ENCODE measurements at places on chromosomes 2 and 18. TPM values are rescaled to one million over a fixed set of nuclear protein-coding genes. Genes with fewer than 3 reads are reported as not detected.

GRCh38 chr2:170815746-170816503 lies 762 bp upstream of the GAD1 start:
- peak overlapping the region; percentile 39 for H3K4me3 ChIP-seq
- peaks cover 61% of the 10 kb centered on the region for H3K4me1 ChIP-seq
- no peaks in the 10 kb centered on the region for H3K36me3 ChIP-seq
- peaks cover 81% of the 10 kb centered on the region for H3K27me3 ChIP-seq

GRCh38 chr2:24209389-24210105 lies 34.7 kb downstream of the FAM228A start:
- no peak overlapping the region for H3K27ac ChIP-seq
- H3K27me3 ChIP-seq: no peaks in the 10 kb centered on the region
- H3K36me3 ChIP-seq: peaks cover 64% of the 10 kb centered on the region
- no peaks in the 10 kb centered on the region for H3K4me1 ChIP-seq
- no peak for DNase-seq
- H3K4me3 ChIP-seq: no peak overlapping the region

DNA sequence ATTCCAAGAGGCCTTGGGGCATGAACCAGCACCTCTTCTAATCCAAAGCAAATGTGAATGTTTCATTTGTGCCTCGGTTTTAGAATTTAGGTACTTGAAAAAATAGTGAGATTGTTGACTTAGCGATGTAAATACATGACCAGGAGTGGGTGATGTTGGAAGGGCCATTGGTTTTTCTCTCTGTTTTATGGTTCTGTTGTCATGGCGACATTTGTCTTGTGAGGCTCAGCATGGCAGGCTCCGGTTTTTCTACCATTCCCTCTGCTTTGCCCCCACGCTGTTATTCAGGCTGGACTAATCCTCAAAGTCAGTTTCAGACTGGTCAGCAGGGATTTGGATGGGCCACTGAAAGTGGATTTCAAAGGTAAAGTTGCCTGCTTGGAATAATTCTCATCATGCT lies 255.4 kb downstream of the ALPK2 start:
- H3K4me3 ChIP-seq: no peak overlapping the region
- peaks cover 44% of the 10 kb centered on the region for H3K36me3 ChIP-seq
- DNase-seq: no peak
- peaks cover 11% of the 10 kb centered on the region for H3K4me1 ChIP-seq
- H3K27ac ChIP-seq: no peak overlapping the region
- H3K27me3 ChIP-seq: no peaks in the 10 kb centered on the region

Gene OTOS
- not detected for polyA plus RNA-seq

Gene INHA
- polyA plus RNA-seq: 5.1 TPM

- peak overlapping the region; percentile 89 for H3K4me3 ChIP-seq
- H3K4me1 ChIP-seq: peaks cover 11% of the 10 kb centered on the region
- peak overlapping the region; percentile 97 for H3K27ac ChIP-seq
- peaks cover 8% of the 10 kb centered on the region for H3K36me3 ChIP-seq
Observed at GRCh38 chr2:218569038-218569431, 396 bp downstream of the CNOT9 start.

- no peak for DNase-seq
- H3K27ac ChIP-seq: no peak overlapping the region
- peaks cover 2% of the 10 kb centered on the region for H3K27me3 ChIP-seq
- H3K4me3 ChIP-seq: no peak overlapping the region
- H3K4me1 ChIP-seq: peaks cover 43% of the 10 kb centered on the region
Observed at GRCh38 chr2:109410039-109410815, 203.5 kb downstream of the SEPTIN10 start.

Gene UGT1A10
- polyA plus RNA-seq: not detected

DNA sequence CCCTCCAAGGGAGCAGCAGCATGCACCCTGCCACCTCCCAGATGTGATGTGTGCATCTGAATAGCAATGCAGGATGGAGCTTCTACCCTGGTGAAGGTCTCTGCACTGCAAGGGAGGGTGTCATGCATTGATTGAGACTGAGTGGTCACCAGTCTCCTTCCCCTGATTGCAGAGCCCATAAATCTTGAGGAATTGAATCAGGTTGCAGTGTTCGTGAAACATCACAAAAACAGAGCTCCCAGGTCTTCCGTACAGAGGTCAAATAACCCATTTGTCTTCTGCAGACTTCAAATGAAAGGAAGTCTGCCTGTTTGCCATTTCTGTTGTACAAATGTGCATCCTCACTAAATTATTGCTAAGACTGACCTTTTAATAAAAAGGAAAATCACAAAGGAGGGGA lies 136.8 kb downstream of the WDSUB1 start:
- H3K27ac ChIP-seq: no peak overlapping the region
- peaks cover 18% of the 10 kb centered on the region for H3K4me1 ChIP-seq
- no peak for DNase-seq
- no peaks in the 10 kb centered on the region for H3K27me3 ChIP-seq
- no peaks in the 10 kb centered on the region for H3K36me3 ChIP-seq

Gene BMP10
- polyA plus RNA-seq: not detected

GRCh38 chr2:52698408-52698807 lies 1069.2 kb upstream of the CHAC2 start:
- DNase-seq: no peak
- no peaks in the 10 kb centered on the region for H3K36me3 ChIP-seq
- no peak overlapping the region for H3K27ac ChIP-seq
- no peaks in the 10 kb centered on the region for H3K4me1 ChIP-seq
- no peak overlapping the region for H3K4me3 ChIP-seq

DNA sequence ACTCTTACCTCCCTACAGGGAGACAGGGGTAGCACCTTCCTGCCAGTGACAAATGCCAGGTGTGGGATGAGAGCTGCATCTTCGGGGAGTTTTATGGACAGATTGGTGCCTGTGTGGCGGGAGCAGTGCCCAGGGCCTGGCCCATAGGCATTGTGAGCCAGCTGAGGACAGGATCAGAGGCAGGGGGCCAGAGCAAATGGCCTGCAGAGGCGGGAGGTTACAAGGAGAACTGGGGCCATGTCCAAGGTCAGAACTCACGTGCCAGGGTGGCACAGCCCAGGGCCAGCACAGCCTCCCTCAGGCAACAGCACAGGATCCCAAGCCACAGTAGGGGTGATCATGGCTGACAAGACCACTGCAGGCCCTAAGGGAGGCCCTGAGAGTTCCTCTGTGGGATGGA lies 40.2 kb upstream of the MCFD2 start:
- H3K27ac ChIP-seq: no peak overlapping the region
- no peak for DNase-seq
- peaks cover 3% of the 10 kb centered on the region for H3K4me1 ChIP-seq

- no peak overlapping the region for H3K4me3 ChIP-seq
- H3K4me1 ChIP-seq: no peaks in the 10 kb centered on the region
- no peaks in the 10 kb centered on the region for H3K36me3 ChIP-seq
- no peak overlapping the region for H3K27ac ChIP-seq
- no peak for DNase-seq
Observed at GRCh38 chr18:67218556-67218955, 298.0 kb downstream of the DSEL start.

Gene KCNG2
- 2.2 TPM for polyA plus RNA-seq

DNA sequence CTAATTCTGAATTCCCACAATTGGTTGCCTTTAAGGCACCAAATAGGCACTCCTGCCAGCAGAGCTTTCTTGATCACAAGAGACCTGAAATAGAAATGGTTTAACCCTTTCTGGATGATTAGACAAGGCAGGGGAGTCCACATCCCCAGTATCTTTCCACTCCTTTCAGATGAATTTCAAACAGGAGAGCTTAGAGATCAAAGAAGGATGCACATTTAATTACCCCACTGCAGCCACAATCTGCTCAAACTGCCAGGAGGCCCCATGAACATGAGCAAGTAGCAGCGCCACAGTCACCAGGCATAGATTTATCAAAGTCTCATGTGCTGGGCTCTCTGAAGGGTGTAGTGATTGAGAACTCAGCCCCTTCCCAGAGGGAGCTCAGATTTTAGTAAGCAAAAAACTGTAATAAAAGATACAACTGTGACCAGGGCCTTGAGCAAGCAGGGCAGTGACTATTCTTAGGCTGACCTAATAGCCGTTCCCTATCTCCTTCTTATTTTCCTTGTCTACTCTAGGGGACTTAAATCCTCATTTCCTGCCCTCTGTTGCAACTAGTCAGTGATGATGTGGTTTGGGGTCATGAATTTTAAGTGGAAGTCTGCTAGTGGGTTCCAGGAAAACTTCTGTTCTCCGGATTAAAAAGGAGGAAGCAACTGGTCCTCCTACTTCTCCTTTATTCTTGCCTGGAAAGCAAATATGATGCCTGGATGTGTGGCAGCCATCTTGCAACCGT lies 53.7 kb downstream of the SLC4A3 start:
- H3K4me1 ChIP-seq: peaks cover 6% of the 10 kb centered on the region
- H3K27ac ChIP-seq: no peak overlapping the region
- H3K4me3 ChIP-seq: no peak overlapping the region

GRCh38 chr2:132599556-132599955 lies 70.4 kb downstream of the LYPD1 start:
- no peaks in the 10 kb centered on the region for H3K36me3 ChIP-seq
- H3K4me1 ChIP-seq: peaks cover 9% of the 10 kb centered on the region
- H3K27ac ChIP-seq: no peak overlapping the region
- H3K27me3 ChIP-seq: no peaks in the 10 kb centered on the region
- H3K4me3 ChIP-seq: no peak overlapping the region
- no peak for DNase-seq

DNA sequence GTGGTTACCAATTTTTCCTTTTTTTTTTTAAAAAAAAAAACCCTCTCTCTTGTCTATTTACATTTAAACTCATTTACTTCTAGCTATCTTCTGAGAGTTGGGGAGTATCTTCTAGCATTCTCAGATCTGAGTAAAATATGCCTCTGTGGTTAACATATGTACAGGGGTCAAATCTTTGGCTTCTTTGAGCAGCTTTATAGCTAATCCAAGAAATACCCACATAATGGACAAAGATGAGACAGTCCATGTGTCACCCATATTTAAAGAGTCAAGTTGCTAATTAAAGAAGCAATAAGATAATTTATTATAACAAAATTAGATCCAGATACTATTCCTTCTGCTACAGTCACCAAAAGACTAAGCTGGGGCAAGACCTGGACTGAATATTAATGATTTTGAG lies 139.0 kb upstream of the HNRNPA3 start:
- no peak overlapping the region for H3K27ac ChIP-seq
- H3K4me1 ChIP-seq: no peaks in the 10 kb centered on the region
- H3K36me3 ChIP-seq: no peaks in the 10 kb centered on the region
- DNase-seq: no peak
- no peak overlapping the region for H3K4me3 ChIP-seq

DNA sequence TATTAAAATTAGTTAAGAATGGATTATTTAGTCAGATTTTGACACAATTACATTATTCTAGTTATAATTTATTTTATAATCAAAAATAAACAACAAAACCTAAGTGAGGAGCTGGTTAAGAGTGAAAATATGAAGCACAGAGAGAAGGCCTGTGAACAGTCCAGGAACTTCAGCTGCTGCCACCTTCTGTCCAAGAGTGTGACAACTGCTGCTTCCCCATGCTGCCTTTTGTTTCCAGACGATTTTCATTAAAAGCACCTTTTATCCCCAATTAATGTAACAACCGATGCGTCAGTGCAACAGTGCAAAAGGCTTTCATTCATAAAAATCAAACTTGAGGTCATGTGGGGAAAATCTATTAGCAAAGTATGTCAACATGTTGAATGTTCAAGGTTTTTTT lies 363.6 kb downstream of the CTNNA2 start:
- H3K4me1 ChIP-seq: no peaks in the 10 kb centered on the region
- peaks cover 8% of the 10 kb centered on the region for H3K36me3 ChIP-seq
- H3K27ac ChIP-seq: no peak overlapping the region
- peak; percentile 33 for DNase-seq

GRCh38 chr2:202695166-202695565 lies 60.4 kb downstream of the FAM117B start:
- H3K4me1 ChIP-seq: no peaks in the 10 kb centered on the region
- H3K27me3 ChIP-seq: no peaks in the 10 kb centered on the region
- H3K4me3 ChIP-seq: no peak overlapping the region
- no peak for DNase-seq

DNA sequence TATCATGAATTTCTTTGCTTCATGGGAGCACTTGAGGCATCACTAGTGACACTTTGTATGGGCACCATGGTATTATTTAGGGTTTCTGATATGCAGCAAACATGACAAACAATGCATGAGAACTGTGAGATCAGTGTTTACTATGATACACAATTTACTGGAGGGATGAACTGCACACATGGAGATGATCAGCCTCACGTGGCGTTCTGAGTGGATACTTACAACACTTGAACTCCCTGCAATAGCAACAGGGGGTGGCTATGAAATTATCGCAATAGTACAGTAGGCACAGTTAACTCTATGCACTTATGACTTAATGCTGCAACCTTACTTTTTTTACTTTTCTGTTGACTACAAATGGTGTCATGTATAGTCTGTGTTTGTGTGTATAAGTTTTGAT lies 18.5 kb upstream of the UGT1A8 start:
- no peaks in the 10 kb centered on the region for H3K27me3 ChIP-seq
- DNase-seq: no peak
- H3K4me3 ChIP-seq: no peak overlapping the region
- H3K4me1 ChIP-seq: no peaks in the 10 kb centered on the region
- no peaks in the 10 kb centered on the region for H3K36me3 ChIP-seq

- peaks cover 40% of the 10 kb centered on the region for H3K36me3 ChIP-seq
- H3K27me3 ChIP-seq: no peaks in the 10 kb centered on the region
- H3K4me1 ChIP-seq: no peaks in the 10 kb centered on the region
- H3K4me3 ChIP-seq: no peak overlapping the region
- no peak for DNase-seq
Observed at GRCh38 chr2:201139836-201140604, 24.1 kb downstream of the CFLAR start.

DNA sequence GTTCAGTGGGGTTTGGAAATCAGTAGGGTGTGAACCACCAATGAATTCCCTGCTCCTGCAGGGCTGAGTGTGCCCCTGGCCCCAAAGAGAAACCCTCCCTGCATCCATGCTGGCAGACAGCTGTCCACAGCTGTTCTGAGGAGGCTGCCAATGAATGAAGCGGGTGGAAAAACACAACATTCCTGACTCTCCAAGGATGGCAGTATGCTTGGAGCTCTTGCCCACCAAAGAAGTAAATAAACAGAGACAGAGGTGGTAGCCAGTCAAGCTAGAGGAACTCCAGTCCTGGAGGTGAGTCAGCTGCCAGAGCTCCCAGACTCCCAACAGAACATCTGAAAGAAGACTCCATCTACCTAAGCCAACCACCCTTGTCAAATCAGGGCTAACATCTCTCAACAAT lies 6.2 kb downstream of the ZBTB7C start:
- H3K36me3 ChIP-seq: no peaks in the 10 kb centered on the region
- peaks cover 16% of the 10 kb centered on the region for H3K27me3 ChIP-seq
- no peak overlapping the region for H3K27ac ChIP-seq
- no peak for DNase-seq
- no peak overlapping the region for H3K4me3 ChIP-seq
- peaks cover 16% of the 10 kb centered on the region for H3K4me1 ChIP-seq

Gene SPATA3
- not detected for polyA plus RNA-seq

- DNase-seq: no peak
- no peaks in the 10 kb centered on the region for H3K27me3 ChIP-seq
- H3K4me3 ChIP-seq: no peak overlapping the region
Observed at GRCh38 chr2:232688201-232688600, 8.9 kb upstream of the GIGYF2 start.

Gene FAP
- 11.4 TPM for polyA plus RNA-seq

- H3K36me3 ChIP-seq: no peaks in the 10 kb centered on the region
- no peaks in the 10 kb centered on the region for H3K4me1 ChIP-seq
- no peak overlapping the region for H3K27ac ChIP-seq
- H3K4me3 ChIP-seq: no peak overlapping the region
- no peak for DNase-seq
Observed at GRCh38 chr2:3617198-3617890, 22.4 kb downstream of the COLEC11 start.

Gene HOXD11
- 0.39 TPM for polyA plus RNA-seq

GRCh38 chr2:60230596-60230995 lies 322.9 kb downstream of the BCL11A start:
- no peaks in the 10 kb centered on the region for H3K27me3 ChIP-seq
- DNase-seq: no peak
- H3K4me3 ChIP-seq: no peak overlapping the region
- H3K4me1 ChIP-seq: no peaks in the 10 kb centered on the region
